ENCODE measurements at places on chromosomes 3 and 15.

- no peak for DNase-seq
Observed at GRCh38 chr3:20123131-20123652, 62.8 kb downstream of the SGO1 start.

GRCh38 chr15:89591834-89592233 lies 16.6 kb downstream of the TICRR start:
- DNase-seq: no peak

DNA sequence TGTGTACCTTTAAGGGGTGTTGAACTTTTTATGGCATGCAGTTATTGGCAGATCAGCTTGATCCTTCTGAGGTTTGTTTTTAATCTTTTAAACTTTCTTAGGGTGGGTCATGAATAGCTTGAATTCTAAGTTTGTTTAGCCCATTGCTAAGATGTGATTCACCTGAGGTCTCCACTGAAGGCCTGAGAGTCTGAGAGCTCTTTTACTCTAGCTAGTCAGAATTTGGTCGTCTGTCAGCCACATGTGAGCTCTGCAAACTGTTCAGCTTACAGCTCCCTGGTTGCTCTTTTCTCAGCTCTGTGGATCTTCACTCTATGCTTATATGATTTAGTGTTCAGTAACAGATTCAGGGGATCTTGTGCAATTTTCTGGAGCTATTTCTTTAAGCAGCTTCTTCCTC lies 161.3 kb downstream of the ABHD5 start:
- no peak for DNase-seq

- DNase-seq: no peak
Observed at GRCh38 chr3:197907196-197907595, 42.8 kb upstream of the RPL35A start.

DNA sequence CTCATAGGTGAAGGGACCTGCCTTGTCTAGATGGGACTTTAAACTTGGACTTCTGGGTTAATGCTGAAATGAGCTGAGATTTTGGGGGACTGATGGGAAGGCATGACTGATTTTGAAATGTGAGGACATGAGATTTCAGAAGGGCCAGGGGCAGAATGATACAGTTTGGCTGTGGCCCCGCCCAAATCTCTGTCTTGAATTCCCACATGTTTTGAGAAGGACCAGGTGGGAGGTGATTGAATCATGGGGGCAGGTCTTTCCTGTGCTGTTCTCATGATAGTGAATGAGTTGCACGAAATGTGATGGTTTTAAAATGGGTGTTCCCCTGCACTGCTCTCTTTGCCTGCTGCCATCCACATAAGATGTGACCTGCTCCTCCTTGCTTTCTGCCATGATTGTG lies 42.8 kb downstream of the ILDR1 start:
- DNase-seq: no peak

GRCh38 chr3:10933470-10933804 lies 59.1 kb upstream of the SLC6A1 start:
- DNase-seq: no peak

DNA sequence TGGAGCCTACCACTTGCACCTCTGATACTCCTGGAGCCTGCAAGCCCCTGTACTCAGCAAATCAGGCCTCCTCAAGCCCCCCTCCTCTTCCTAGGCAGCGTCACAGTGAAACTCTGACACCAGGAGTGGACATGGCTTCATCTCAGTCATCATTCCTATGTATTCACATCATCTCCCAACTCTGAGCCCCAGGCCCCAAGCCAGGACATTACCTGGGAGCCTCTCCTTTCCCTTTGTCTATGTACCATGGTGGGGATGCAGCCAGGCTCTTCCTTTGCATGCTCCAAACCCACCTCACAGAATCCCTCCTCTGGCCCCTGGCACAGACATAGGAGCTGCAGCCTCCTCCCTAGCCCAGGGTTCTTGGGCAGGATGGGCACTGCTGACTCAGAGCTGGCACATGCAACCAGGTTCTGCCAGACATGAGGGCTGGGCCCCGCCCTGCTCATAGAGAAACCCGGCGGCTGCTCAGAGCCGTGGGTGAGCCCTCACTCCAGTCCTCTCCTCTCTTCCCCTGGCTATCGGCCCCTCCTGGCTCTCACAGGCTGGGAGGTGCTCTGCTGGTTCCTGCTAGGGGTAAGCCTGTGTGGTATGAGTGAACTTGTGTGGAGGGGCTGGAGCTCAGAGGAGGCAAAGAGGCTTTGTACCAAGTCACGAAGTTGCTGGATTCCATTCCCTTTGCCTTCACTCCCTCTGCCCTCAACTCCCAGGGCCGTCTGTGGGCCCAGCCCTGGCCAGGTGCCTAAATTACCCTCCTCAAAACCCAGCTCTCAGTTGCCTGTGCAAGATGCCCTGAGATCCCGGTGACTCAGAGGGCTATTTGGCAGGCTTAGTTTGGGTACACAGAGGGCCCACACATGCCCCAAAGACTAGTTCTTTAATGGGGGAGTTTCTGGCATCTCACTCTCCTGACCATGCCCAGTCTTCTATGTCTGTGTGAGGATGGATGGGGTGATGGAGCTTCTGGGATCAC lies 1.9 kb upstream of the PLCD1 start:
- DNase-seq: no peak

DNA sequence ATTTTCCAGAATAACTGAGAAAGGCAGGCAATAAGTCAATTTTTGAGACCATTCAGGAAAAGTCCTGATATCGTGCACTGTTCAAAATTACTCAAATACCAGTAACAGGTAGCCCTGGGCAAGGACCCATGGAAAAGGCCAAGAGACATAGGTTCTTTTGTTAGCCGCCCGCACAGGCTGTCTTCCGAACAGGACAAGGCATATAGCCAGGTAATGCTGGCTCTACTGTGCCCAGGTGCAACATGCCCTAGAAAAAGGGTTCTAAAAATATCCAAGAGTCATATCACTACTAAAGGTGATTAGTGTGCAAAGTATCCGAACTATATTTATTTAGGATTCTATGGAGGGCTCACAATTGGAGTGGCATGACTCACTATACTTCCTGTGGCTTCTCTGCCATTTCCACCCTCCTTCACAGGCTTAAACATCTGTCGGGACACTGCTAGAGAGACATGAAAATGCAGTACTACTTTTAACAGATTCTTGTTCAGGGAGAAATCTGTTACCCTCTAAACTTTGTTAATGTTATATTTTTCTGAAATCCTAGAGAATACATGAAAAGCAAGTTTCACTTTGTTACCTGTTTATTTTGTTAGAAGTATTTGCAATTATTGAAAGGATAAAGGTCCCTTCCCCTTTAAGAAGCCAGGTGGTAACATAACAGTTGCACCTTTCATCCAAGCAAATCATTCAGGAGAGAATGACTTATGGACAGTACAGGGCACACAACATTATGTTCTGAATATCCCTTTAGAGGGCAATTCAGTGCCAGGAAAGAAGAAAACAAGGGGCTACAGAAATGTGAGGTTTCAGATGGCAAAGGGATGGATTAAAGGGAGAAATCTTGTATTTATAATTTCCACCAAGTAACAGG lies 293.3 kb upstream of the THBS1 start:
- DNase-seq: no peak

- no peak for DNase-seq
Observed at GRCh38 chr3:17983106-17983505, 240.7 kb upstream of the TBC1D5 start.

DNA sequence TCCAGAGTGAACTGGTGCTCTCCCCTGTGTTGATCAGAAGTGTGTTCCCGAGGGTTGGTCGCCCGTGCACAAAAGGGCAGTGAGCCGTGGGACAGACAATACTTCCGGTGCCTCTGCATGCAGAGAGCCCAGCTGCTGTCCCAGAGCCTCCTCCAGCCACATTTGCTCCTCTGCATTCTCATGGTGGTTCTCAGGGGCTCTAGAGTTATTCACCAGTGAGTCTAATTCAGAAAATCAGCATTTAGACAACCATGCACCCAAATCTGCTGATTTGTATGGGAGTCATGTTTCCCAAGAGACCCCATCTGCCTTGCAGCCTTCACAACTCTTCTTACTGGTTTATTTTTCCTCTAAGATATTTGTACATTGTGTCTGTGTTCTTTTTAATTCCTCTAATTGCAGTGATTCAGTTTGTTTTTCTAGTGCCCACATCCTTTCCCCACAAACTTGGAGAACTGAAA lies 107.0 kb upstream of the SPRED1 start:
- DNase-seq: peak; percentile 7

- no peak for DNase-seq
Observed at GRCh38 chr15:66939451-66940023, 125.9 kb upstream of the SMAD3 start.

- no peak for DNase-seq
Observed at GRCh38 chr3:16379838-16380237, 114.8 kb downstream of the OXNAD1 start.

- no peak for DNase-seq
Observed at GRCh38 chr3:111864821-111865656, 6.0 kb downstream of the PHLDB2 start.

DNA sequence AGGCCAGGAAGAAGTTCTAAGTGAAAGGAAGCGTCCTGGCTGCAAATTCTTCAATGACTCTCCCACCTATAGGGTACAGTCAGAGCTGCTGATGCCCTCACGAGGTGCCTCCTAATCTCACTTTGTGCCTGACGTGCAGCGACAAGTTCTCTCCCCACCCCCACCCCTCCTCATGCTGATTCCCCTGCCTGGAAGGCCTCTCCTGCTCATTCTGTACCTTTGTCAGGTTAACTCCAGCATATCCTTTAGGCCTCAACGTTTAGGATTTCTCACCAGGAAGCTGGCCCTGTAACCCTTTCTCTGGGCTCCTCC lies 25.0 kb downstream of the SLC12A8 start:
- no peak for DNase-seq

- DNase-seq: no peak
Observed at GRCh38 chr15:52257734-52258062, 37.9 kb downstream of the MYO5C start.

DNA sequence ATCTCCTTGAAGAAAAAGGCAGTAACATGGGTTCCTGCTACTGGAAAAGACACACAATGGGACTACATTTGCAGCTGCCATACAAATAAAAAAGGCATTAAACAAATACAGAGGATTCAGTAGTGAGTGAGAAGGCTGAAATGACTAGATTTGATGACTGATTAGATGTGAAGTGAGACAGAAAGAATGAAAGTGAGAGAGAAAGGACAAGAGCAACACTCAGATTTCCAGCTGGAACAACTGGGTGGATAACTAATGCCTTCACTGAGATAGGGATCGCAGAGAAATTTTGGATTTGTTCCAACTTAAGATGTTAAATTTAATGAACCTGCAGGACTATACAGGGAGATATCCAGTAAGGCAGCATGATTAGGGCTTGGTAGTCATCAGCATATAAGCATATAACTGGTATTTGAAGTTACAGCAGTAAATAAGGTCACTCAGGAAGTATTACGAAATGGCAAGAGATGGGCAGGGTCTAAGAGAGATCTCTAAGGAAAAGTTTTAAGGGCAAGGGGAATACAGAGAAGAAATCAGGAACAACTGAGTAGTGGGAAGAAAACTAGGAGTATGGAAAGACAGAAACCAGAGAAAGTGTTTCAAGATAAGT lies 8.2 kb downstream of the OSBPL11 start:
- no peak for DNase-seq

- DNase-seq: no peak
Observed at GRCh38 chr15:57495554-57496165, 96.0 kb upstream of the MYZAP start.

DNA sequence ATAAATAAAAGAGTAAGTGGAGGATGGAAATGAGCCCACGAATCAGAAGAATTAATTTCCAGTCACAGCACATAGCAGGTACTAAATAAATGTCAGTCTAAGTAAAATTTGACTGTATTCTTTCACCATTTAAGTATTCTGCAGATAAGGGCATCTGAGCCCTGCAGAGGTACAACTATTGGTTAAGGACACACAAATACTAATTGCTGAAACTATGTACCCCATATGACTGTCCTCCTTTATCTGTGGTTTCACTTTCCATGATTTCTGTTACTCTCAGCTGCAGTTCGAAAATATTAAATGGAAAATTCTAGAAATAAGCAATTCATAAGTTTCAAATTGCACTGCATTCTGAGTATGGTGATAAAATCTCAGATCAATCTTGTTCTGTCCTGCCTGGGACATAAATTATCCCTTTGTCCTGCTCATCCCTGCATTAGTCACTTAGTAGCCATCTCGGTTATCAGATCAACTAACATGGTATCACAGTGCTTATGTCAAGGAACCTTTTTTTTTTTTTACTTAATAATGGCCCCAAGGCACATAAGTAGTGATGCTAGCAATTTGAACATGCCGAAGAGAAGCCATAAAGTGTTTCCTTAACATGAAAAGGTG lies 95.1 kb downstream of the LSAMP start:
- no peak for DNase-seq

DNA sequence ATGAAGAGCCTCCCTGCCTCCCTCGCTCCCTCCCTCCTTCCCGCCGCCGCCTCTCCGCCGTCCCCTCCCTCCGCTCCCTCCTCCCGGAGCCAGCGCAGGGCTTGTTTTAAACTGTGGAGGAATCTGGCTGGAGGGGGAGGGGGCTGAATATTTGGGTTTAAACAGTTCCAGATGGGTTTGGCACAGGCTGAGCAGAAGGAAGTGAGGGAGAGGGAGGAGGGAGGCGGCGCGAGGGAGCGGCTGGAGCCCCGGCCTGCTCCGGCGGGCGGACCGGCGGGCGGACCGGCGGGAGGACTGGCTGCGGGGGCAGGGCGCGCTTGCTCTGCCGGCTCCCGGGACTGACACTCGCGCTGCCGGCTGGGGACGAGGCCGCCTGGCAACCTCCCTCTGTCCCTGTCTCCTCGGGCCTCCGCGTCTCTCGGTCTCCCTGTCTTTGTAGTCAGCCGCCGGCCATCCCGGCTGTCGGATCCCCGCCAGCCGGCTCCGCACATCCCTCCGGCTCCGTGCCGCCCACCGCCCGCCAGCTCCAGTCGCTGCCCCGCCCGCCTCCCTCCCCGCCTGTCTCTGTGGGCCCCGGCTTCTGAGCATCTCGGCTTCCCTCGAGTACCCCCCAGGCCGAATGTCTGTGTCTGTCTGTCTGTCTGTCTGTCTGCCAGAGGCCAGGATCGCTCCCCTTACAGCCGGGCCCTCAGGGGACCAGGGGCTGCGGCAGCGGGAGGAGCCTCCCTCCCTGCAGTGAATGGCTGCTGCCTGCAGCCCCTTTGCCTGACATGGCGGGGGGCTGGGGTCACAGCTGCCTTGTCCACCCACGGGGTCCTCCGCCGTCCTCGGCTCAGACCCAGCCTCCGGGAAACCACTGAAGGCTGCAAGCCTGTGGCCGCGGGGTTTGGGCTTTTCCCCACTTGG lies 7.6 kb downstream of the EPHB3 start:
- DNase-seq: peak; percentile 59

DNA sequence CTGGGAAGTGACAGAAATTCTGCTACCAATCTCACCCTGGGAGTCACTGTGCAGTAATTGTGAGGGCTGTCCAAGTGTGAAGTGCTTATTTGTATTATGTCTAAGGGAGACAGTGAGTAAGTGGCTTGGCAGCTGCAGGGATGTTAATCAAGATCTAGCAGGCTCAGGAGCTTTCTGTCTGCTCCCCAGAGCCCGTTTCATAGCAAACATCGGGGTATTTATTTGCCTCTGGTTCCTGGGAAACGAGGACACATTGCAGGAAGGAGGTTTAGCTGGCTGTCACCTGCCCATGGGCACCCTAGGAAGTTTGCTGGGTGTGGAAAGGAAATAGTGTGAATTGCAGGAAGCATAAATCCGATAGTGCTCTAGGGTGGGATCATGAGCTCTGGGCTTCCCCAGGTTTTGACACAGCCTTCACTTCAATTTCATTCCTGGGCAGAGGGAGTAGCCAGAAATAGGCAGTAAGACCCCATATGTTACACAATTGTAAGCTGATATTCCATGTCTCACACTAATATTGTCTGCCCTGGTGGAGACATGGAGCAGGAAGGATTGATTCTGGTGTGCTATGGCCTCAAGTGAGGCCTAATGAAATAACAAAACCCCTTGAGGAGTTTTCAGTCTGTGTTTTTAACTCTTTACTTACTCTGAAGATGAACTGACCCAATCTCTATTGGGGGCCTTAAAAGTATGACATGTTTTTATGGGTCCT lies 74.1 kb upstream of the MITF start:
- DNase-seq: no peak

GRCh38 chr15:40155270-40155910 lies 5.5 kb upstream of the BUB1B start:
- DNase-seq: no peak
